Thoracic aorta (tissue), 2 donors: ENCODE measurements at places on chromosomes 12 and 14. TPM values are rescaled to one million over a fixed set of nuclear protein-coding genes. Genes with fewer than 3 reads are reported as not detected.

The MANSC4 gene
- total RNA-seq, result not detected

The LRIG3 gene
- 34.4 TPM for total RNA-seq

The CLEC14A gene
- 31.4 TPM for total RNA-seq

The ZNF891 gene
- total RNA-seq, result 5.4 TPM

The GPD1 gene
- 5.0 TPM for total RNA-seq

The TAS2R31 gene
- 9.5 TPM for total RNA-seq

The BLTP3B gene
- 42.9 TPM for total RNA-seq

The EIF2B2 gene
- total RNA-seq, result 32.7 TPM

The BIN2 gene
- 4.6 TPM for total RNA-seq

The CHGA gene
- total RNA-seq, result not detected

The COL2A1 gene
- not detected for total RNA-seq

The TMPRSS12 gene
- not detected for total RNA-seq

The PYGL gene
- total RNA-seq, result 39.9 TPM

The LBHD2 gene
- not detected for total RNA-seq

The ZDHHC22 gene
- not detected for total RNA-seq

The JKAMP gene
- total RNA-seq, result 75.1 TPM
